Neural crest cell (in vitro differentiated cells): ENCODE measurements at places on chromosomes 4 and X. TPM values are rescaled to one million over a fixed set of nuclear protein-coding genes. Genes with fewer than 3 reads are reported as not detected.

- no peak overlapping the region for H3K4me3 ChIP-seq
- H3K36me3 ChIP-seq, result no peaks in the 10 kb centered on the region
- DNase-seq, result no peak
- H3K27ac ChIP-seq, result no peak overlapping the region
- no peaks in the 10 kb centered on the region for H3K4me1 ChIP-seq
Observed at GRCh38 chrX:78532363-78532762, 126.8 kb downstream of the RTL3 start.

GRCh38 chr4:170581969-170582368 lies 492.2 kb upstream of the AADAT start:
- H3K27ac ChIP-seq, result no peak overlapping the region
- H3K27me3 ChIP-seq, result no peaks in the 10 kb centered on the region
- no peak overlapping the region for H3K4me3 ChIP-seq
- DNase-seq, result no peak

DNA sequence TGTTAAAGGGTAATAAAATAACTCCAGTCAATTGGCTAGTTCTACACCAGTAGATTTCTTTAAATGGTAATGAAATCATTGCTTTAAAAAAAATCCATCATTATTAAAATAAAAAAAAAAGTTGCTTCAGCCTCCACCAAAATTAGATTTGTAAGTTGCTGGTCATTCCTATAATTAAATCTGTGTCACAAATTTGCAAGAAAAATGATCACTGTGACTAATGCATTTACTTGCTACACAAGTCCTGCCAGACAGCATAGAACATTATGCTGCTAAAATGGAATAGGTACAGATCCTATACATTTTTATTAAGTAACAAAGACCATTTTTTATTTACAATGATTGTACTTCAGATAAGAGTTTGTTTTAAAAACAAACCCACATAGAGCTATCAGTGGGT lies 85.8 kb downstream of the SLC10A7 start:
- no peak overlapping the region for H3K27ac ChIP-seq
- H3K4me3 ChIP-seq, result no peak overlapping the region
- H3K36me3 ChIP-seq, result peaks cover 2% of the 10 kb centered on the region
- no peak for DNase-seq

- H3K4me1 ChIP-seq, result no peaks in the 10 kb centered on the region
- H3K27me3 ChIP-seq, result no peaks in the 10 kb centered on the region
- no peak overlapping the region for H3K4me3 ChIP-seq
- H3K27ac ChIP-seq, result no peak overlapping the region
- DNase-seq, result no peak
Observed at GRCh38 chr4:87745064-87745807, 54.1 kb upstream of the IBSP start.

- H3K27ac ChIP-seq, result no peak overlapping the region
- H3K4me1 ChIP-seq, result no peaks in the 10 kb centered on the region
- no peaks in the 10 kb centered on the region for H3K36me3 ChIP-seq
- no peaks in the 10 kb centered on the region for H3K27me3 ChIP-seq
Observed at GRCh38 chr4:103443324-103443723, 245.2 kb upstream of the CENPE start.

DNA sequence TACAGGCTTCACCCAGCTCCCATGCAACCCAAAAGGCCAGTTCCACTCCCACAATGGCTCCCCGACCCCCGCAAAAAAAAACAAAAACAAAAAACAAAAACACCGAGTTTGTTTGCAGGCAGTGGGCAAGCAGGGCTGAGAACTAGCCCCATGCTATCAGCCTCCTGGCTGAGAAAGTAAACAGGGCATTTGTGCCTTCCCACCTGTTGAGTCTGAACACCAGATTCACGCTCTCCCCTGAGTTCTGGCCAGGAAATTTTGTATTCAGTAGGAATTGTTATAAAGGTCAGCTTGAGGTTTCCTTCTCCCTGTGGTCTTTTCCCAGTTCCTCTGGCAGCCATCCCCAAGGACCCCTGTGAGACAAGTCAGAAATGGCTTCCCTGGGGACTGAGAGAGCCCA lies 1066.5 kb downstream of the GLUD2 start:
- peaks cover 6% of the 10 kb centered on the region for H3K36me3 ChIP-seq
- H3K4me3 ChIP-seq, result no peak overlapping the region
- no peak overlapping the region for H3K27ac ChIP-seq
- no peaks in the 10 kb centered on the region for H3K27me3 ChIP-seq
- H3K4me1 ChIP-seq, result peaks cover 17% of the 10 kb centered on the region

GRCh38 chr4:15562623-15563022 lies 92.5 kb downstream of the FBXL5 start:
- no peak overlapping the region for H3K4me3 ChIP-seq
- peaks cover 17% of the 10 kb centered on the region for H3K4me1 ChIP-seq
- no peak for DNase-seq
- H3K36me3 ChIP-seq, result peaks cover 33% of the 10 kb centered on the region
- H3K27me3 ChIP-seq, result no peaks in the 10 kb centered on the region
- peak overlapping the region; percentile 3 for H3K27ac ChIP-seq

GRCh38 chr4:159632031-159632430 lies 529.2 kb downstream of the RAPGEF2 start:
- no peaks in the 10 kb centered on the region for H3K4me1 ChIP-seq
- H3K4me3 ChIP-seq, result no peak overlapping the region
- no peak overlapping the region for H3K27ac ChIP-seq
- H3K27me3 ChIP-seq, result no peaks in the 10 kb centered on the region
- peaks cover 2% of the 10 kb centered on the region for H3K36me3 ChIP-seq

DNA sequence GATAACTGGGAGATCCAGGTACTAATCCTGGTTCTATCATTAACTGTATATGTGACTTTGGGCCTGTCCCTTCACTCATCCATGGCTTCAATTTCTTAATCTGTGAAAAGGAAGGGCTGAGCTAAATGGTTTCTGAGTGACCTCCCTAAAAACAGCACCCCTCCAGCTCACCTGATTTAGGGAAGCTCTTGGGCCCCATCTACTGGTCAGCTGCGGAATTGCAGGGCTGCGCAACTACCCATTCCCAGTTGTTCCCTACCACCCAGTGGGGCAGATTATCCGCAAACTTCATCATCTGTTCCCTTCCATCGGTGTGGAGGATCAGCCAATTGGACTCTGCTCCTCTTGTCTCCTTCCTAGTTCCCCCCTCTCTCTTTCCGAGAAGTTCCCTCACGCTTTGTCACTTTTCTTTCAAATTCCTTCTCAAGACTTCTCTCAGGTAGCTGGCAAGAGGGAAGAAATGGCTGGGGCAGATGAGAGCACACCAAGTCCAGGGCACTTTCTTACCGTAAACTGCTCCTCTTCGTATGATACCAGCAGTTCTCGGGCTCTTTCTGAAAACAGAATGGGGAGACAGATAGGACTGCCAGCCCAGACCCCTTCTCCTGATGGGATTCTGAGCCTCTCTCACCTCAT lies 5.8 kb downstream of the LAS1L start:
- no peak overlapping the region for H3K27ac ChIP-seq
- no peaks in the 10 kb centered on the region for H3K27me3 ChIP-seq
- no peaks in the 10 kb centered on the region for H3K36me3 ChIP-seq
- DNase-seq, result peak; percentile 53
- peaks cover 11% of the 10 kb centered on the region for H3K4me1 ChIP-seq

- no peaks in the 10 kb centered on the region for H3K27me3 ChIP-seq
- no peak overlapping the region for H3K27ac ChIP-seq
- no peaks in the 10 kb centered on the region for H3K4me1 ChIP-seq
- H3K4me3 ChIP-seq, result no peak overlapping the region
Observed at GRCh38 chr4:155773196-155773800, 14.5 kb downstream of the GUCY1B1 start.

DNA sequence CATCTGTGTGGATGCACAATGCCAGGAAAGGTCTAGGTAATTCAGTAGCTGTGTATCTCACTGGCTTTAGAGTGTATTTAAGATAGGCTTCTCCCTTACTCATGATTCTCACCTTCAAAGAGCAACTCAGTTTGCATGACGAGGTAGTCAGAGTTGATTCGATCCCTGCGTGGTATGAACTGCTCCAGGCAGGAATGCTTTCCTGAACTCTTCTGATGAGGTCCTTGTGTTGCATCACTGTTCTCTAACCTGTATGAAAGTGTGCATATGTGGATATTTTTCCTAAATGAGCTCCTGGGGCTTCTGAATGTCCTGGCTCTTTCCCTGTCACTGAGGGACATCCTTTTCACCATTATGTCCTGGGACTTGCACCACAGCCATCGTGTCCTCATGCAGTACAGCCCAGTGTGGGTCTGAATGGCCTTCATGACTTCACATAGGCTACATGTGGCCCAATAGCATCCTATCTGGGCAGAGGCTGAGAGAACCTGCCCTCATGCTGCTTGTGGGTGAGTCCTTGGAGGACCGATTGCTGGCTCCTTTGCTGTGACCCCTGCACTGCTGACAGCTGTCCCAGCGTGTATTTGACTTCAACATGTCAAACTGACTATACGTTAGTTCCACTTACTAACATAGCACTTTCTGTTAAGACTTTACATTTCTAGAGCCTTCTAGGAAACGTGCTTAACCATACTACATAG lies 65.3 kb upstream of the WDR1 start:
- no peak for DNase-seq
- no peak overlapping the region for H3K4me3 ChIP-seq
- H3K27me3 ChIP-seq, result peaks cover 17% of the 10 kb centered on the region
- H3K4me1 ChIP-seq, result no peaks in the 10 kb centered on the region
- no peak overlapping the region for H3K27ac ChIP-seq

GRCh38 chr4:18198653-18199052 lies 177.1 kb upstream of the LCORL start:
- H3K27ac ChIP-seq, result no peak overlapping the region
- H3K4me3 ChIP-seq, result no peak overlapping the region
- H3K27me3 ChIP-seq, result no peaks in the 10 kb centered on the region
- H3K36me3 ChIP-seq, result no peaks in the 10 kb centered on the region
- H3K4me1 ChIP-seq, result peaks cover 16% of the 10 kb centered on the region

- H3K36me3 ChIP-seq, result peaks cover 2% of the 10 kb centered on the region
- no peak overlapping the region for H3K27ac ChIP-seq
- no peaks in the 10 kb centered on the region for H3K4me1 ChIP-seq
- DNase-seq, result no peak
Observed at GRCh38 chr4:10703766-10704429, 19.3 kb upstream of the CLNK start.

GRCh38 chr4:185734214-185734613 lies 77.8 kb downstream of the SORBS2 start:
- no peak for DNase-seq
- no peak overlapping the region for H3K27ac ChIP-seq
- H3K4me3 ChIP-seq, result no peak overlapping the region
- H3K27me3 ChIP-seq, result no peaks in the 10 kb centered on the region

DNA sequence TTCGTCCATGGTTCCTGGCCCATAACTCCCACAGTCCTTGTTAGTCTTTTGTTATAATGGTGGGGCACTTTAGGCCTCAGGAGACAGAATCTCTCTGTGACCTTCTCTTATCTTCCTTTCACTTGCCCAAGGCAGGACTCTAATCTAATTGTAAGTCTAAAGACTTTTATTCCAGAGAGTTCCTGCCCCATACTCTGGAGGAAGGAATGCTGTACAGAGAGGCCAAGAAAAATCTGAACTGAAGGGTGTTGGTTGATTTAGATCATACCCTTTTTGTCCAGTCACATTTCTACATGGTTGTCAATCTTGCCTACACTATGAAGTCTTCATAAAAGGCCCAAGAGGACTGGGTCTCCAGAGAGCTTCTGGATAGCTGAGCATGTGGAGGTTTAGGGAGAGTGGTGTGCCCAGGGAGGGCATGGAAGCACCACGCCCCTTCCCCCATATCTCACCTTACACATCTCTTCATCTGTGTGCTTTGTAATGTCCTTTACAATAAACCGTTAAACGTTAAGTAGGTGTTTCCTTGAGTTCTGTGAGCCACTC lies 84.5 kb downstream of the AFF1 start:
- H3K27ac ChIP-seq, result no peak overlapping the region
- no peak for DNase-seq
- H3K4me1 ChIP-seq, result peaks cover 37% of the 10 kb centered on the region
- H3K36me3 ChIP-seq, result peaks cover 2% of the 10 kb centered on the region

- DNase-seq, result no peak
- no peaks in the 10 kb centered on the region for H3K36me3 ChIP-seq
- H3K4me1 ChIP-seq, result peaks cover 21% of the 10 kb centered on the region
- H3K4me3 ChIP-seq, result no peak overlapping the region
- H3K27ac ChIP-seq, result no peak overlapping the region
- no peaks in the 10 kb centered on the region for H3K27me3 ChIP-seq
Observed at GRCh38 chrX:17629519-17629918, 107.8 kb upstream of the SCML1 start.

DNA sequence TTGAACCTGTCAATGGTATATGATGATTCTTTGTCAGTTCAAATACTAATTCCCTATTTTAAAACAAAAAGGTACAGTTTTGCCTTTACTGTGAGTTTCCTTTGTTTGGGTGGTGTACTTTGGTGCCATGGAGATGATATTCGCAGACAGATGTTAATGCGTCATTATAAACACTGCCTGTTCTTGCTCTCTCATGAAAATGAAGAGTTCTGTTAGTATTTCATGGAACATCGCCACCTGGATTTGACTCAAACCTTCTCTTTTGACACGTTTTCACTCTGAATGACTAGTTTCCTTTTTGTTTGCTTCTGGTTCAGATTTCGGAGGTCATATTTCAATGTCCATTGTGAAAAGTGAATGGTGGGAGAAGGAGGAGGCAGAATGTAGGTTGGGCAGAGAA lies 6.9 kb upstream of the CTSO start:
- H3K27me3 ChIP-seq, result no peaks in the 10 kb centered on the region
- no peaks in the 10 kb centered on the region for H3K4me1 ChIP-seq
- H3K4me3 ChIP-seq, result no peak overlapping the region
- no peak for DNase-seq

- no peak for DNase-seq
- no peak overlapping the region for H3K27ac ChIP-seq
- H3K4me1 ChIP-seq, result peaks cover 33% of the 10 kb centered on the region
- no peak overlapping the region for H3K4me3 ChIP-seq
- H3K27me3 ChIP-seq, result no peaks in the 10 kb centered on the region
Observed at GRCh38 chr4:7845493-7846128, 94.0 kb downstream of the AFAP1 start.

- H3K4me3 ChIP-seq, result no peak overlapping the region
- no peak overlapping the region for H3K27ac ChIP-seq
- peaks cover 10% of the 10 kb centered on the region for H3K4me1 ChIP-seq
- H3K36me3 ChIP-seq, result no peaks in the 10 kb centered on the region
Observed at GRCh38 chr4:120232050-120232449, 165.4 kb upstream of the MAD2L1 start.

- no peak for DNase-seq
- H3K36me3 ChIP-seq, result no peaks in the 10 kb centered on the region
- no peak overlapping the region for H3K4me3 ChIP-seq
- no peaks in the 10 kb centered on the region for H3K4me1 ChIP-seq
- peaks cover 18% of the 10 kb centered on the region for H3K27me3 ChIP-seq
- no peak overlapping the region for H3K27ac ChIP-seq
Observed at GRCh38 chrX:120380699-120381098, 18.8 kb downstream of the ATP1B4 start.

Gene PASD1
- not detected in 2 replicates for total RNA-seq

Gene SH2D1A
- total RNA-seq, result 1.5 and 1.9 TPM in 2 replicates

Gene PROM1
- 60.8 and 65.3 TPM in 2 replicates for total RNA-seq

Gene REPS2
- 0.27 and 0.58 TPM in 2 replicates for total RNA-seq

Gene NKX3-2
- total RNA-seq, result 3.3 and 4.0 TPM in 2 replicates

Gene FAM13A
- 18.1 and 22.8 TPM in 2 replicates for total RNA-seq

Gene CYBB
- total RNA-seq, result not detected in 2 replicates

Gene ATP10D
- 7.9 and 9.0 TPM in 2 replicates for total RNA-seq
